ENCODE measurements at places on chromosomes 3 and 15.

DNA sequence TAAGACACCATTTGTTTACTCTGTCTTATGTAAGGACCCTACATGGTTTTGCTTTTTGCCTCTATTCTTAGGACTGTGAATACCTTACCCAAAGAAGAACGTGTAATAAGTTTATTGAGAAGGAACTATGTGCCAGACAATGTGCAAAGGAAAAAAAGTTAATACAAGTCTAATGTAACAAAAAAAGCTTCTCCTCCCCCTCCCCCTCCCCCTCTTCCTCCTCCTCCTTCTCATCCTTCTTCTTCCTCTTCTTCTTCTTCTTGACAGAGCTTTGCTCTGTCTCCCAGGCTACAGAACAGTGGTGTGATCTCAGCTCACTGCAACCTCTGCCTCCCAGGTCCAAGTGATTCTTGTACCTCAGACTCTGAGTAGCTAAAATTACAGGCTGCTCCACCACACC is 50.9 kb upstream of the MITF start:
- DNase-seq, result no peak

- DNase-seq, result no peak
These were observed 477.7 kb downstream of the ZIC1 start for GRCh38 chr3:147886879-147887278.

GRCh38 chr15:60476713-60477112 is 2.2 kb downstream of the ICE2 start:
- no peak for DNase-seq

DNA sequence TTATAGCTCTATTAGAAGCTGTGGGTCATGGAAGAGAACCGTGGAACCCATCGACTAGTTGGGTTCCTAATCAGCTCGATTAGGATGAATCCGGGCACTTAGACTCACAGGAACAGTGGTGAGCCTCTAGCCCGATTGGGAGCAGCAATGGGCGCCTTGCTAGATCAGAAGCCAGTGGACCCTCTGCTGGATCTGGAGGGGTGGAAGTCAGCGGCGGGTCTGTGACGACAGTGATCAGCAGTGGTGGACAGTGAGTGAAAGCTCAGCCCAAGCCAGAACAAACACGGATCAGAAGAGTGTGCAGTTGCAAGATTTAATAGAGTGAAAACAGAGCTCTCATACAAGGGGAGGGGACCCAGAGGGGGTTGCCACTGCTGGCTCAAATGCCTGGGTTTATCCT is 1170.2 kb downstream of the OTOL1 start:
- no peak for DNase-seq

DNA sequence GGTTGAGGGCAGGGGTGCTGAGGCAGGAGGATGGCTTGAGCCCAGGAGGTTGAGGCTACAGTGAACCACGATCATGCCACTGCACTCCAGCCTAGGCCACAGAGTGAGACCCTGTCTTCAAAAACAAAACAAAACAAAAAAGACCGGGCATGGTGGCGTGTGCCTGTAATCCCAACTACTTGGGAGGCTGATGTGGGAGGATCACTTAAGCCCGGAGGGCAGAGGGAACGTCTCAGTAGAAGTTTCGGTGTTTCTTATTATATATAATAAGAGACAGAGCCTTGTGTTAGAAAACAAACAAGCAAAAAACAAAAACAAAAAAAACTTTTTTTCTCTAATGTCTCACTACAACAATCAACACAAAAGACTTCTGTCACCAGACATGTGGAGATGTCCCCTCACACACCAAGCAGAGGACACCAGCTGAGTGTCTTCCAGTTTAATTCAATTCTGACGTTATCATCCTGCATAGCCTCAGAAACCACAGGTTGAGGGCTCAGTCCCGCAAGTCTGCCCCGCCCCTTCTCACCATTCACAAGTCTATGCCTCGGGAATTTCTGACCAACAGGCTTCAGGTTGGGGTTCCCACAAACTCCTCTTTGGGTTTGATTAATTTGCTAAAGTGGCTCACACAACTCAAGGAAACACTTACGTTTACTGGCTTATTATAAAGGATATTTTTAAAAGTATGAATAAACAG is 24.0 kb upstream of the EIF4A2 start:
- DNase-seq, result no peak

DNA sequence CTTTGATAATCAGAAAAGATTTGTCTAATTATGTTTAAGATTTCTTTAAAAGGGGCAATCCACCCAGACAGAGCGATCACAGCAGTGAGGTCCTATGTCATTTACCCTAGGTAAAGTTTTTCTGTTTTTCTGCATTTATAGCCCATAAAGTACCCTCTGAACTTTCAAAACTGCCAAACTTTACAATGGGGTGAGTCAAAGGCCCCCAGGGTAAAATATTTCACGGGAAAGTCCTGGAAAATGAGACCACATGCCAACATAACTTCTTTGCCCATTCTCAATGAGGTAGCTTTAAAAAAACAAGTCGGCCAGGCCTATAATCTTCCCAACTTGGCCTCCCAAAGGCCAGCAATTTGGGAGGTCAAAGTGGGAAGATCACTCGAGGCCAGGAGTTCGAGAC is 53.0 kb downstream of the SUCLG2 start:
- no peak for DNase-seq

- DNase-seq, result no peak
These were observed 25.9 kb upstream of the KIF23 start for GRCh38 chr15:69388260-69388705.

- no peak for DNase-seq
These were observed 208.9 kb upstream of the TPM1 start for GRCh38 chr15:62833646-62834045.

DNA sequence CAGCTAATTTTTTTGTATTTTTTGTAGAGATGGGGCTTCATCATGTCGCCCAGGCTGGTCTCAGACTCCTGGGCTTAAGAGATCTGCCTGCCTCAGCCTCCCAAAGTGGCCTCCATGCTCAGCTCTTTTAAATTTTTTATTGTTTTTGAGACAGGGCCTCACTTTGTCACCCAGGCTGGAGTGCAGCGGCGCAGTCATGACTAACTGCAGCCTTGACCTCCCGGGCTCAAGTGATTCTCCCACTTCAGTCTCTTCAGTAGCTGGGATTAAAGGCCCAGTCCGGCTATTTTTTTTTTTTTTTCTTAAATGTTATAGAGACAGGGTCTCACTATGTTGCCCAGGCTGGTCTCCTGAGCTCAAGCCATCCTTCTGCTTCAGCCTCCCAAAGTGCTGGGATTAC is 15.1 kb upstream of the BAHD1 start:
- no peak for DNase-seq

GRCh38 chr3:18071833-18072232 is 329.4 kb upstream of the TBC1D5 start:
- DNase-seq, result no peak

DNA sequence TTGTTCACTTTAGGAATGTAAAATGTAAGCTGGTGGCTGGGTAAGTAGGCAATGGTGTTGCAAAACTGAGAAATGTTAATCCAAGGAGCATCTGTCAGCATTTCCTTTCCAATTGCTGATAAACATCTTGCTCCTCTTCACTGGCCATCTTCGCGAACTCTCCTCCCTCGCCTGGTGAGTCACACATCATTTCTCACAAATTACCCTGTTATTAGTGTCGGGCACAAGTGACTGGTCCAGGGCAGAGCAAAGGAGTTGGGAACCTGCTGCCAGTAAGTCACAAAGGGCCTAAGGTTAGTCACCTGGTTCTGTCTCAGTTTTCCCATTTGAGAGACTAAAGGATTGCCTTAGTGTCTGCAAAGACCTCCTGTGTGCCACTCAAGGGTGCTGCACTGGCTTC is 13.0 kb downstream of the CERS3 start:
- no peak for DNase-seq

GRCh38 chr3:183278479-183279088 is 25.5 kb downstream of the B3GNT5 start:
- no peak for DNase-seq

GRCh38 chr15:35293353-35294130 is 208.4 kb upstream of the NANOGP8 start:
- DNase-seq, result no peak

DNA sequence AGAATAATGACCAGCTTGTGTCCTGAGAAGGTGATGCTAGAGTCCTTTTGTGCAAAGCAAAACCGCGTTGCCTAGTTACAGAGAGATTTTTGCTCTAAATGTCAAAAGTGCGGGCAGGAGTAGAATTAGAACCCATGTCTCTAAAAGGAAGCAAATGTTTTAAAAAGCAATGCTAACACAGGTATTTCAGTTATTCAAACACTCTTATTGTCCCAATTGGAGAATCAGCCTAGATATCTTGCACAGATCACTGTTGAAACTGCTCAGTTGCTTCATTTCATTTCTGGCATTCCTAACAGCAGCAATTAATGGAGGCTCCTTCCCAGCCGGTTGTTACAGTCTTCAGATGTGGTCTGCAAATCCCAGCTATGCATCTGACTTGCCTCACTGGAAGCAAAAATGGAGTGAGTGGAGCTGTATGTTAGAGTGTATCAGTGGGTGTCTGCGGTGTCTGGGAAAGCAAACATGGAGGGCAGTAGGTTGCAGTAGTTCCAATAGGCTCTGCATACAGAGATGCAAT is 55.6 kb upstream of the SEMA6D start:
- DNase-seq, result no peak

DNA sequence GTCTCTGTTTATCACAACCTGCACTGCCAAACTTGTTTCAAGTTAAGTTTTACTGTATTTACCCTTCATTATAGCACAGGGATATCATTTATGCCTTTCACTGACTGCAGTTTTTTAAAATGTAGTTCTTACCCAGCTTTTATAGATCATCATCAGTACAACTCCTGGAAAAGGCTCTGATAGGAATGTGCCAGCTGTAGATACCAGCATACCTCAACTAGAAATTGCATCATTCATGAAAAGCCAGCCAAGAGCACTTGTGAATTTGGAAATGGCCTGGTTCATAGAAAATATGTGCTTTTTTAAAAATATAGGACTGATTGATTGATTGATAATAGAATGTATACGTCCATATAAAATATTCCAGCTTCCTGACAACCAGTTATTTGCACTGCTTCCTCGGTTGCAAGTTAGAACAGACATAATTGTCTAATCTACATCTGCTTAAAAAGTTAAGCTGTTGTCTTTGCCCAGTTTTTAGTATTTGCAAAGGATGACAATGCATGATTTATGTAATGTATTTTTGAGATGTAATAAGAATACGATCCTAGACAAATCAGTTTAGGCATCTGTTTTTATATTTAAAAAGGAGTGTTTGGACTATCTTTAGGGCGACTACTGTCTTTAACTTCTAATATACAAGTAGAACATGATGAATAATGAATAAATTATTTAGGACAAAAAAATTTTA is 58.5 kb downstream of the DCUN1D1 start:
- no peak for DNase-seq

DNA sequence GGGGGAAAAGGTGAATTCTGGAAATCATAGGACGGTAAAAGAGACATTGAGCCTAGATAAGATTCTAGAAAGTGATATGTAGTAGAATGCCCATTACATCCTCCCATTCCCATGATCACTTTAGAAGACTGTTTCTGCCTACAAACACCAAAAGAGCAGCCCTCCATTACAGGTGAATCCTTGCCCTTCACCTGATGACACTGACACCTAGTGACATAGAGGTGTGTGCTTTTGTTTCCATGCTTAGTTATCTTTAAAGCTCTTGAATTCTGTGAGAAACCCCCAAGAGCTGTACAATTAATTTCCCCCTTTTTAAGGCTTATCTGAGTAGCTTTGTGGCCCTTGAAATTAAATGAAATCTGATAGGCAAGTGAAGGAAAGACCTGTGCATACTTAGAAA is 8.3 kb upstream of the BBX start:
- no peak for DNase-seq

DNA sequence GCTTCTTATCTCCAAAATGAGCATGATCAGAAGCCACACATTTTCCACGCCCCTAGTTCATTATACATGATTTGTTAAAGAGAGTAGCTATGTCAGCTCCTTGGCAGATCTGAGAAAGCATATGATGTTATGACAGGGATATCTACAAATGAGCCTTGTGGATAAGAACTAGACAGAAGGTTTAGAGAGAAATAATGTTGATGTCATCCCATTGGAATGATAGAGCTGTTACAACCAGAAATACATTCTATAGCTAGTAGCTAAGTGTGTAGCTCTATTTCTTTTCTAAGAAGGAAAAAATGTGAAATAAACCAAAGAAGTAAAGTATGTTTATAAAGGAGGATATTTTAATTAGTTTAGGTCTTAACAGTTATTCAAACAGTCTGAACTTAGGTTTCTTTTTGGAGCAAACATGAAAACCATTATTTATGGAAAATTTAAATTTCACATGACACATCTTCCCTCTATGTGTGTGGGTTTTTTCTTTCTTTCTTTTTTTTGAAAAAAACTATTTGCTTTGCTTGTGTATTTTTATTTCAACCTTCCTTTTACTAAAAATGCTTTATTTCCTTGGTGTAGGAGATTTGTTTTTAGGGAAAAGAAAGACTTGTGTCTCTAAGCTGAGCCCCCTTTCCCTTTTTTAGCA is 167.7 kb downstream of the GHSR start:
- DNase-seq, result no peak

DNA sequence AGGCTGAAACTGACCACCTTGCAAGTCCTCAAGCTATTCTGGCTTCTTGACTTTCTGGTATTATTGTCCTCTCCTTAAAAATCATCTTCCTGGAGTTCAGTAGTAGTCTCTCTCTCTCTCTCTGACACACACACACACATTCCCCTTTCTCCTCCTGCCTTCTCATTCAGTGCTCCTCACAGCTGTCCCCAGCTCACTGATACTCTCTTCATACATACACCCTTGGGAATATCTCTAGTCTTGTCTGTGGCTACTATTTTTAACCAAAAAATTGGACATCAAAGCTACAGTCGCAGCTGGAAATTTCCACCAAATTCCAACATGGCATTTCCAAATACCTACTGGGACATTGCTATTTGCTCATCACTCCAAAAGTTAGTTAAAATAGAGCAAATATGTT is 178.9 kb downstream of the ECT2 start:
- no peak for DNase-seq

All from CD4-positive, alpha-beta T cell treated with Interleukin-21 for 1 hour (primary cell).